ENCODE measurements at places on chromosomes 12 and 14. TPM values are rescaled to one million over a fixed set of nuclear protein-coding genes. Genes with fewer than 3 reads are reported as not detected.

HOXC6 gene
- total RNA-seq: not detected

ACOT6 gene
- total RNA-seq: not detected

POTEG gene
- total RNA-seq: not detected

DAO gene
- not detected for total RNA-seq

KRT75 gene
- not detected for total RNA-seq

MIP gene
- total RNA-seq: not detected

E2F7 gene
- total RNA-seq: 15.0 TPM

LRCOL1 gene
- total RNA-seq: not detected

GDF3 gene
- total RNA-seq: not detected

EXOC3L4 gene
- total RNA-seq: not detected

VWF gene
- not detected for total RNA-seq

WDHD1 gene
- 51.3 TPM for total RNA-seq

YLPM1 gene
- 74.8 TPM for total RNA-seq

GRCh38 chr12:56688129-56688845, at the start of gene PTGES3:
Gene PTGES3 (minus strand): TSS chr12:56688284. CDS start chr12:56687999, 285 bp downstream.
- DNase-seq: peak; percentile 97
- peaks cover 33% of the 10 kb centered on the region for H3K4me1 ChIP-seq
- H3K4me3 ChIP-seq: peak within 1 kb of the TSS; percentile 97
- H3K27ac ChIP-seq: peak within 1 kb of the TSS; percentile 99
- H3K27me3 ChIP-seq: no peaks in the 10 kb centered on the region

- no peak overlapping the region for H3K4me3 ChIP-seq
- H3K27me3 ChIP-seq: peaks cover 14% of the 10 kb centered on the region
- no peaks in the 10 kb centered on the region for H3K4me1 ChIP-seq
These were observed 78.6 kb downstream of the CCDC60 start for GRCh38 chr12:119412811-119413794.

DNA sequence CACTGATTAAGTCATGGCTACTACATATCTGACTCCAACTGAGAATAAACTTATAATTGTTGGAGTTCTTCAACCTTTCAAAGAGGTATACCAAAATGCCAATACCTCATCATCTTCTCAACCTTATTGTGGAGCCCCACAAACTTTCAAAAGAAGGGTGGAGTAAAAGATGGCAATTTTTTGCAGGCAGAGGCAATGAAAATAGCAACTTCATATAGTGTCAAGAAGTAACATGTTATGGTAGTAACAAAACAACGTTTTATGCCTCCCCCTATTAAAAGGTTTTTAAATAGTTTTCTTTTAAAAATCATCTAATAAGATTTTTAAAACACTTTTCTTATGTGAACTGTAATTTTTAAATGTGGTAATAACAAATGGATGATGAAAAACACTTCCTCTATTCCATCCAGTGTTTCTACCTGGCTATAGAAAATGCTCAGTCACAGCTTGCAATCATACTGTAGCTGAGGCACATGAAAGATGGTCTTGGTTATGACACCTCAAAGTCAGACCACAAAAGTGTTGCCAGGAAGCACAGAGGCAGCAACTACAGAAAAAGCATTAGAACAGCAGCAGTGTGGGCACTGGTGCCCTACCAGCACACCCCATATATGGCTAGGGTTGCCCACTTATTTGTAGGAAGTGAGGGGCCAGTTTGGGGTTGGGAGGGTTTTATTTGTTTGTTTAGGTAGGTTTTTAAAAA, 7.0 kb downstream of the PPP1R12A start:
- H3K4me3 ChIP-seq: peak overlapping the region; percentile 69
- H3K27ac ChIP-seq: peak overlapping the region; percentile 76
- H3K36me3 ChIP-seq: no peaks in the 10 kb centered on the region
- DNase-seq: peak; percentile 69
- no peaks in the 10 kb centered on the region for H3K27me3 ChIP-seq

- H3K27me3 ChIP-seq: no peaks in the 10 kb centered on the region
- H3K4me1 ChIP-seq: no peaks in the 10 kb centered on the region
- H3K36me3 ChIP-seq: no peaks in the 10 kb centered on the region
- H3K4me3 ChIP-seq: no peak overlapping the region
- H3K27ac ChIP-seq: no peak overlapping the region
These were observed 194.6 kb downstream of the PAX9 start for GRCh38 chr14:36856095-36856878.

DNA sequence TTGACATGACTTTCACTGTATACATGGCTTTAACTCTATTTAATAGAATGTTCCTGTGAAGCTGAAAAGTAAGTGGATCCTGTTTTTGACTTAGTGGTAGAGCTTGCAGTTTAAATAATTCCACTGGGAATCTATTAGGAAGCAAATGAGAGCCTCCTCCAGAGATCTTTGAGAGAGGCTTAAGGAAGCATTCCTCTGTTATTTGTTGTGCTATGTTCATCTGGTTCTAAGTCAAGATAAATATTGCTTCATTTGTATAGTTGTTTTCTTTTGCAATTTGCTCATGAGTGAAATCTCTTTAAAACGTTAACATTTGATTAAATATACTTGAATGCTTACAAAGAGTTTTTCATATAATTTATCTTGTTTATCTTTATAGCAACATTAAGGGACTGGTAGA, 70.4 kb downstream of the TMTC2 start:
- H3K4me3 ChIP-seq: no peak overlapping the region
- H3K27me3 ChIP-seq: no peaks in the 10 kb centered on the region
- H3K4me1 ChIP-seq: no peaks in the 10 kb centered on the region
- H3K36me3 ChIP-seq: no peaks in the 10 kb centered on the region
- H3K27ac ChIP-seq: no peak overlapping the region

DNA sequence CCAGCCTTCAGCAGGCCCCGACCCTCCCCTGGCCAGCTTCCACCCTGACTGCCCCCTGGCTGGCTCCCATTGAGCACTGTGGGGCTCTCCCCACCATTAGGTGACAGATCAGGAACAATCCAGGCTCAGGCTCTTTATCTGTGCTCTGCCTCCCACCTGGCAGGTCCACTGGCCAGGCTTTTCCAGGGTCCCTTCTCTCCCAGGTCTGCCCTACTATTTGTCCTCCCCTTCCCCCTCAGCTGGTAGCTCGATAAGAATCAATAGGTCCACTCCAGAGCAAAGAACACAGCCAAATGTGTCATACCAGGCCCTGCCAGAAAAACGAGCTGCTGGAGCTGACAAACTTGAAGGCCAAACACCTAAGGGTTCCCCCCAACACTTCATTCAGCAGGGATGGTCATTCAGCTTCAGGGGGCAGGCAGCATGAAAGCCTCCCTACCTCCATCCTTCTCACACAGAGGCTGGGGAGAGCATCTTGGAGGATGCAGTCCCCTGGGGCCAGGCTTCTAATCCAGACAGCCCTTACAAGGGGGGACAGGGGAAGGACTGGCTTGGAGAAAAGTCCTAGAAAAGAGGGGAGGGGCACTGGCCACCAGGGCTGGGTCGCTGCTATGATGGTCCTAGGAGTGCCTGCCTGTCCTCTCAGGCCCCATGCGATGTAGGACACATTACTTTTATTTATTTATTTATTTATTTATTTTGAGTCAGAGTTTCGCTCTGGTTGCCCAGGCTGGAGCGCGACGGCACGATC, 1.9 kb upstream of the KRT18 start:
- H3K27me3 ChIP-seq: peaks cover 25% of the 10 kb centered on the region
- H3K4me3 ChIP-seq: no peak overlapping the region
- peaks cover 6% of the 10 kb centered on the region for H3K4me1 ChIP-seq
- no peaks in the 10 kb centered on the region for H3K36me3 ChIP-seq
- no peak overlapping the region for H3K27ac ChIP-seq

GRCh38 chr12:63885401-63885800, 40.9 kb downstream of the SRGAP1 start:
- DNase-seq: no peak
- H3K27me3 ChIP-seq: peaks cover 6% of the 10 kb centered on the region
- no peak overlapping the region for H3K27ac ChIP-seq

DNA sequence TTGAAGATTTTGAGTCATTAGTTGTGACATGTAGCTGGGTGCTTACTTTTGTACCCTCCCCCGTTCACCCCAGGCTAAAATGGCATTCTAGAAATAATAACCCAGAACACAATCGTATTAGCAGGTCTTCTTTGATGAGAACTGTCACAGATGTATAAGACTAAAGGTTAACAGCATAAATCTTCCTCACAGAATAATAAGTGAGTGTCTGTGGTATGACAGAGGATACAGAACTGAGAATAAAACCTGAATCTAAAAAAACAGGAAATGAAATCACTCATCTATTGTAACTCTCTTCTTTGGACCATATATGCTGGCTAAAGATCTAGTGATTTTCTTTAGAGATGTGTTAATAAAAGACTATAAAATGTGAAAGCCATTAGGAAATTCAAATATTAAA, 746.6 kb downstream of the LRFN5 start:
- no peak for DNase-seq
- H3K27ac ChIP-seq: no peak overlapping the region
- H3K4me1 ChIP-seq: no peaks in the 10 kb centered on the region
- H3K27me3 ChIP-seq: no peaks in the 10 kb centered on the region

GRCh38 chr12:104121001-104121400, 17.0 kb downstream of the NFYB start:
- H3K27me3 ChIP-seq: no peaks in the 10 kb centered on the region
- H3K4me3 ChIP-seq: no peak overlapping the region
- DNase-seq: no peak
- H3K4me1 ChIP-seq: no peaks in the 10 kb centered on the region

All from natural killer cell treated with Interleukin-12 subunit alpha and Interleukin-12 subunit beta and Interleukin-15 and Interleukin-18, amount 100 ng/mL, for 72 hours (primary cell).